NCI-H748 treated with DMSO at 0.1 percent for 48 hours (cell line): ENCODE measurements at places on chromosomes 11 and 22.

- DNase-seq = no peak
Observed at GRCh38 chr22:43126501-43127165, 16.1 kb downstream of the BIK start.

GRCh38 chr11:1927026-1927847, 7.7 kb downstream of the TNNT3 start:
- no peak for DNase-seq

- DNase-seq = peak; percentile 0
Observed at GRCh38 chr22:24592851-24593558, at the start of gene LRRC75B. LRRC75B (minus strand) TSS chr22:24593073; CDS start chr22:24593039, 34 bp downstream.

GRCh38 chr11:85767246-85767945, 43.5 kb downstream of the SYTL2 start:
- no peak for DNase-seq

GRCh38 chr22:32696089-32696488, 105.4 kb upstream of the TIMP3 start:
- no peak for DNase-seq

DNA sequence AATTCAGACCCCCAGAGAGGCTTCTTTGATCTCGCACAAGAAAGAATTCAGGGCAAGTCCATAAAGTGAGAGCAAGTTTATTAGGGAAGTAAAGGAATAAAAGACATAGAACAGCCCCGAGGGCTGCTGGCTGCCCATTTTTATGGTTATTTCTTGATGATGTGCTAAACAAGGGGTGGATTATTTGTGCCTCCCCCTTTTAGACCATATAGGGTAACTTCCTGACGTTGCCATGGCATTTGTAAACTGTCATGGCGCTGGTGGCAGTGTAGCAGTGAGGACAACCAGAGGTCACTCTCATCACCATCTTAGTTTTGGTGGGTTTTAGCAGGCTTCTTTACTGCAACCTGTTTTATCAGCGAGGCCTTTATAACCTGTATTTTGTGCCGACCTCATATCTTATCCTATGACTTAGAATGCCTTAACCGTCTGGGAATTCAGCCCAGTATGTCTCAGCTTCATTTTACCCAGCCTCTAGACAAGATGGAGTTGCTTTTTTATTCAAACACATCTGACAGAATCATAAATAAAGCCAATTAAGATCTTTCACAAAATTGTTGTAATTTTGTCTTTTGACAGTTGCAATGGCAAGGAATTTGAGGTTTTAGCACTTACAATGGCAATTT, 7.6 kb downstream of the DDIAS start:
- DNase-seq = no peak

DNA sequence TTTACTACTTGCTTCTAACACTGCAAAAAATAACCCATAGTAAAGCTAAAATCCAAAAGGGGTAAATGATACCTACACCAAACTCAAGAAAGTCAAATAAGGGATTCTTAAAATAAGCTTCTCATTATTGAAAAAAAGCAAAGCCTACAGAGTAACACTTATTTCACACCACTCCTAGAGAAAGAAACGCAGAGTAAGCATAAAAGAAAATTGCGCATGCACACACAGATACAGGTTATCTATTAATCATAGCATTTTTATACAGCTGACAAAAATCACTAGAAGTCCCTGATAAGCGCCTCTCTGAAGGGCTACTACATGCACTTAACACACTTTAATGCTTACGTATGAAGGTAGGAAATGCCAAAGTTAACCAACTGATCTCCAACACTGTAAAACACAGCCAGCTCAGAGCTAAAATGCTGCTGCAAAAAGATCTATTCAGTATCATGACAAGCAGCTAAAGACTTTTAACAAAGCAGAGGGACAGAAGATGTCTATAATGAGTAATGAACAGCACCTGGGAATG, 14.0 kb downstream of the RBFOX2 start:
- no peak for DNase-seq

GRCh38 chr11:2792381-2793250, 92.8 kb upstream of the KCNQ1OT1 start:
- DNase-seq = no peak

- DNase-seq = no peak
Observed at GRCh38 chr22:36928196-36928595, 14.8 kb downstream of the CSF2RB start.

DNA sequence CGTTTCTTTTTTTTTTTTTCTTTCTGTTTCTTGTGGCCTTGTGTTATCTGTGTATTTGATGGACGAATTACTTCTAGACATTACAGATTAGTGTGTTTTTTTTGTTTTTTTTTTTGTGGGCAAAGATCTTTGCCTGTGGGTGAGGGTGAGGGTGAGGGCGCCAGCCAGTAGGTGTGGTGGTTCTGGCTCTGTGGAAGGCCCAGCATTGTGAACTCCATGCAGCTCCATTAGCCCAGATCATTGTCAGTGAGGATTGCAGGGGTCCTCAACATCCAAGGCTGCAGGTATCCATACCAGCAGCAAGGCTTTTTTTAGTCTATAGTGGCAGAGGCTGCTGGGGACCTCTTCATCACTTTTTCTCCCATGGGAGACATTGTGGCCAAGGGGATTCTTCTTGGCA, 13.7 kb downstream of the BIRC2 start:
- no peak for DNase-seq

- DNase-seq = no peak
Observed at GRCh38 chr11:70680781-70681281, 282.5 kb downstream of the CTTN start.

- no peak for DNase-seq
Observed at GRCh38 chr11:111335549-111335948, 37.2 kb downstream of the POU2AF3 start.

DNA sequence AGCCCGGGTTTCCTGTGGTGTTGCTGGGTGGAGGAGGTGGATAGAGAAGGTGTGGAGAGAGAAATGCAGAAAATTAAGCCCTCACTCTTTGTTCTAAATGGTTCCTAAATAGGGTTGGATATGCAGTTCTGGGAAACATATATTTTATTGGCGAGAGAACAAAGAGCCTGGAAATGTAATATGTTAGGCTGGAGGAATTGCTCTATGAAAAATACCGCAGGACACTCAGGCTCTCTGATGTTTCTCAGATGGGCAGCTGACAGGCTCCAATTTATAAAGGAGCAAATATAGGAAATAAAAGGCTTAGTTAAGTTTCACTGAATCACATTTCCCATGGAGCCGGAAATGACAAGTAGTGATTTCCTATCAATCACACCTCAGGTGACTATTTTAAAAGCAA, 428.0 kb downstream of the TMEM135 start:
- DNase-seq = no peak

DNA sequence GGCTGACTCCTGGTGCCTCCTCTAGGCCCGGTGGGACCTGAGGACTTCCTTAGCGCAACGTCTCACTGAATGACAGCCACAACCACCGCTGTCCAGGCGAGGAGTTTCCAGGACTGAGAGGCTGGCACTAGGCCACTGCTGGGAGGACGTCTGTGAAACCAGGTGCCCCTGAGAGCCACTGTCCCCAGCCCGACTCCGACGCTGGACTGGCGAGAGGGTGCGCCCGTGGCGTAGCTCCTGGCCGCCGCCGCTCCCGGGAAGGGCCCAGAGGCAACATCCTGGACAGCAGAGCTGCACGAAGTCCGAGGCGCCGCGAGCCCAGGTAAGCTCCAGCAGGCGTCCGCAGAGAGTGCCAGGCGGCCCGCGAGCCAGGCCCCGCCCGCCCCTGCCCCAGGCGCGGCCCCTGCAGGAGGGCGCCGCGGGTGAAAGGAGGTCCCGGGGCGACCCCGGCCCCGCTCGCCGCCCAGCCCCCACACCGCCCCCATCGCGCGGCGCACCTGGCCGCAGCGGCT, 525 bp downstream of the DGCR2 start:
- DNase-seq = no peak

DNA sequence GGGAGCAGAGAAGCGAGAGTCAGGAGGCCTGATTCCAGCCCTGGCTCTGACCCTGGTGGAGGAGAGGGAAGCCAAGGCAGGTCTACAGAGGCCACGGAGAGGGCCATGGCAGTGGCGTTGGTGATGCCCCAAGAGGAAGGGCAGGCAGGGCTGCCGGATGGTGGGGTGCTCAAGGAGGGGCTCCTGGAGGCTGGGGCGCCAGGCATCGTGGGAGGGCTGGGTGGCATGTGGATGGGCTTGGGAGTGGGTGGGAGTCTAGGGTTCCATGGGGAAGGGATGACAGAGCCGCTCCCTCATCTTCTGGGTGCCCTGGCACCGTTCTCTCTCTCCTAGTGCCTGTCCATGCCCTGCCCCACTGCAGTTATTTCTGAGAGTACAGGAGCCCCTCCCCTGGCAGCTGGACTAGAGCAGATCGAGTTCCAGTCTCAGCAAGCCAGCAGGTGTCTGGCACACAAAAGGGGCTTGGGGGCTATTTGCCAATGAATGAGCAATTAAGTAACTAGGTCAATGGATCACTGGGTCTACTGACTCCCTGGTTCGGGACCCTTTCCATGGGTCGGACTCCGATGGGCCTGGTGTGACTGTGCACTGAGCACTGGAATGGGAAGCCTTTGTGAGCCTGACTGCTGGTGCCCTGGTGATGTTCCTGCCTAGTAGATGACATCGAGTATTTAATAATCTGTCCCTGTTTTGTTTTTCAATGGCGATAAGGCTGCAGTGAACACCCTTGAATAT, 570.0 kb downstream of the TBC1D22A start:
- DNase-seq = no peak

- no peak for DNase-seq
Observed at GRCh38 chr11:101617735-101618332, 34.0 kb upstream of the TRPC6 start.

DNA sequence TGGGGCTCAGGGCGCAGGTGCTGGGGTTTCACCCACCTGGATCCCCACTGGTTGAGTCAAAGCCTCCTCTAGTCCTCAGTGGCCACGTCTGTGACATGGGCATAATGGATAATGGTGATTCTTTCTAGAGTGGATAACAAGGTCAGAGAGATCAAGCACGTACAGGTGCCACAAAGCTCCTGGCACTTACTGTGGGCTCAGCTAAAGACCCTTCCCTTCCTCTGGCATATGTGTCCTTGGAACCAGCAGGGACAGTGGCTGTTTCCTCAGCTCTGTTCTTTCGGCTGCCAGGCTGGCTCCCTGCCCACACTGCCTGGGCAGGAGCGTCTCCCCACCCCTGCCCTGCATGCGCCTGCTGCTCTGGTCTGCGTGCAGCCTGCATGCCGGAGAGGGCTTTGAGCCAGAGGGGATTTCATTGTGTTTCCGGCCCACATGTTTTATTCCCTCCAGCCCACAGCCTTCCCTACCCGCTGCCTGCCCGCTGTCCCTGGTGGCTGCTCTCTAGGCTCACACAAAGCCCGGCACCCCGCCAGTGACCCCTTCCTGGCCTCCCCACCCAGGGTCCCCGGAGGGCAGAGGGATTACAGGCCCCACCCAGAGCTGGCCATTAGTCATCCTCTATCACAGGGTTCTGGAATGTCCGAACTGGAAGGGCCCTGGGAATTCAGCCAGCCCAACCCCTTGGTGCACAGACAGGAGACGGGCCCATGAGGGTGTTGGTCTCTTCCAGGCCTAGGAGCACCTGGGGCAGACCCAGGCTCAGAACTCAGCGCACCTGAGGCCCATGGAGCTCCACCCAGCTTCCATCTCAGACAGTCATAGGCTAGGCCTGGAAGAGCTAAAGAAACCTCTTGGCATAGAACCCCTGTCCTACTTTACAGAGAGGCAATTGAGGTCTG, 55.3 kb upstream of the GCAT start:
- DNase-seq = no peak
